Ovary (tissue), 10 donors: ENCODE measurements at places on chromosomes 16 and 17.
A peak's percentile ranks its signal among the peaks of the same experiment; 100 is the strongest.

- DNase-seq, result no peak
These were observed 124.7 kb upstream of the TNRC6C start for GRCh38 chr17:77833769-77834168.

DNA sequence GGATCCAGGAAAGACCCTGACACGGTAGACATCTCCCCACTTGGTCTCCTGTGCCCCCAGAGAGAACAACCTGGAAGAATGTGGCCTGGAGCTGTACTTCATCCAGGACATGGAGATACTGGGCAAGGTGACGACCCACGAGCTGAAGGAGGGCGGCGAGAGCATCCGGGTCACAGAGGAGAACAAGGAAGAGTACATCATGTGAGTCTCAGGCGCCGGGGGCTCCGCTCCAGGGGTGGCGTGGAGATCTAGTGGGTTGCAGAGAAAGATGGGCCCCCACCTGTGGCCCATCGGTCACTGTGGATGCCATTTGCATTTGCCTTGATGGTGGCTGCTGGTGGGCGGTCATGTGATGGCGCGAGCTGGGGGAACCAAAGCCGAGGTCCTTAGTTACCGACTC is 14.9 kb upstream of the CLEC18A start:
- no peak for DNase-seq

- DNase-seq, result no peak
These were observed 196.0 kb downstream of the RAB11FIP4 start for GRCh38 chr17:31587462-31587861.

DNA sequence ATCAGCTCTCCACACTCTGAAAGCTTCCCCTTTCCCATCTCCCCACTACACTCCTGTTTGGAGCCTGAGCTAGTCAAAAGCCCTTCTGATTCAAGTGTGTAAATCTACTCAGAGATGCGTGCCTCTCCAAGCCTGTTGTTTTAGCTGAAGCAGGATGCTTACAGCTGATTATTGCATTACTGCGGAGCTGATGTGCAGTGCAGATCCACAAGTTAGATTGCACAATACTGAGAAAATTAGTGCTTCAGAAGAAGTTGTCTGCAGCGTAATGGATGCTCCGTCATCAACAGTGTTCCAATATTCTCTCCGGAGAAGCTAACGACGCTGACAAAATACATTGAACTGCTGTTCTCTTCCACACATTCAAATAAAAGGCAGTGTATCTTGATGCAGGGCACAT is 44.8 kb upstream of the NLRP1 start:
- no peak for DNase-seq

DNA sequence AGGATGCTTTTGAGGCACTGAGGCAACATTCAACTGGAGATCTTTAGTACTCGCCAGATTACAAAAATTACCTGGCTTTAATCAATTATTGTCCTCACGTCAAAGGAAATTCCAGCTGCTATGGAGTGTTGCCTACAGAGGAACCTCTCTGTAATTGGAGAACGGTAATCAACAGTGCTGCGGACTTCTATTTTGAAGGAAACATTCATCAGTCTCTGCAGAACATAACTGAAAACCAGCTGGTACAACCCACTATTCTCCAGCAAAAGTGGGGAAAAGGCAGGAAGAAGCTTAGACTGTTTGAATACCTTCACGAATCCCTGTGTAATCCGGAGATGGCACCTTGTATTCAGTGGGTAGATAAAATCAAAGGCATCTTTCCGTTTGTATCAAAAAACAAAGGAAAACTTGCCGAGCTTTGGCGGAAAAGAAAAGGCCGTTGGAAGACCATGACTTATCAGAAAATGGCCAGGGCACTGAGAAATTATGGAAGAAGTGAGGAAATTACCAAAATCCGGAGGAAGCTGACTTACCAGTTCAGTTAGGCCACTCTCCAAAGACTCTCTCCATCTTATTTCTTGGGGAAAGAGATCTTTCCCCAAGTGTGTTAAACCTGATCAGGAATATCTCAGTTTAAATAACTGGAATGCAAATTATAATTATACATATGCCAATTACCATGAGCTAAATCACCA is 3.0 kb downstream of the SLC35G3 start:
- no peak for DNase-seq

GRCh38 chr16:77763994-77764393 is 24.4 kb upstream of the VAT1L start:
- DNase-seq, result no peak

DNA sequence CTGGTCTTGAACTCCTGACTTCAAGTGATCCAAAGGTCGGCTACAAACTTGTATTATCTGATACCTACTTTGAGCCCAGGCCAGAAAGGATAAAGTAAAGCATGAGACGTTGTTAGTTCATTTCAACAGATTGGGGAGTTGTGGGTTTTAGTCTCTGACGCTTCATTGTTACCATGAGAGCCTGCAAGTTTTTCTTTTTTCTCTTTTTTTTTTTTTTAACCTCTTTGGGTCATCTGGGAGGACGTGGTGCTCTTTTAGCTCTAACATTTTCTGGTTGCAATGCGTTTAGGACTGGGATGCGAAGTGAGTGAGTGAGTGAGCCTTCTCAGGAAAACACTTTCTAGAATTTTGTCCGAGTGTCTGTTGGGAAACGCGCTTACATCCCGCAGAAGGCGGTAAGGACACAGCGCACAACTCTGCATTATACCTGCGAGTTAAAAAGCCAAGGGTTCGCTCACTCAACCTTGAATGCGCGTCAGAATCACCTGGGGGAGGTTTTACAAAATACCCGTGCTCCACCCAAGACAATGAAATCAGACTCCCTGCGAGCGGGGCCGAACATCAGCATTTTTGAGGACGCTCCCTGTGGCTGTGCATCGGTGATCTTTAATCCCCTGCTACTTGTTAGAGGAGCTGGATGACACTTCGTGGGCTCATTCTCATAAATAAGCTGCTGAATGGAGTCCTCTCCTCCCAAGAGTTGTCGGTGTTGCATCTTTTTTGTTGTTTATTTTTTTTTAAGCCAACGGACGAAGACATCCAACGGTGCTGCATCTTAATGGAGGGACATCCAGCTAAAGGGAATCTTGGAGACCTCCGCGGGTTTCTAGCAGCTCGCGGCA is 629 bp upstream of the RNF135 start:
- no peak for DNase-seq

GRCh38 chr16:65510850-65511249 is 389.0 kb upstream of the CDH11 start:
- no peak for DNase-seq

DNA sequence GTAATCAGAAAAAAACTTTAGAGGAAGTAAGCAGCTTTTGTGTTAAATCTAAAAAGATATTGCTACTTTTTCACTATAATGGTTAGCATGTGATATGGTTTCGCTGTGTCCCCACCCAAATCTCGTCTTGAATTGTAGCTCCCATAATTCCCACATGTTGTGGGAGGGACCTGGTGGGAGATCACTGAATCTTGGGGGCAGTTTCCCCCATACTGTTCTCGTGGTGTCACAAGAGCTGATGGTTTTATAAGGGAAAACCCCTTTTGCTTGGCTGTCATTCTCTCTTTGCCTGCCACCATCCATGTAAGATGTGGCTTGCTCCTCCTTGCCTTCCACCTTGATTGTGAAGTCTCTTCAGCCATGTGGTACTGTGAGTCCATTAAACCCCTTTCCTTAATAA is 117.1 kb downstream of the KCNJ2 start:
- no peak for DNase-seq

DNA sequence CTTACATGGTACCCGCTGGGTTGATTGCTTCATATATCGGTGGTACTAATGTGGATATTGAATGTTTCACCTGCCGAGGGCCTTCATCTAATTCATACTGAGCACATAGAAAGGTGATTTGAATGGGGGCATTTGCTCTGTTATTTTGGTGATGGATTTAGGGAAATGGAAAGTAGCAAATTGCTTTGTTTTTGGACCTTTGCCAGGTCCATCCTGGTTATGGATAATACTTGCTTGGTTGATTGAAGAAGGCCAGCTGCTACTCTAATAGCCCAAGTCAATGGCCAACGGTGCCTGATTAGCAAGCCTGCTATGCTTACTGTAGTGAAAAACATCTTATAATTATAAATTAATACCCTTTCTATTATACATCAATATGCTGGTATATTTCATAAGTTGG is 253.6 kb downstream of the CDH13 start:
- DNase-seq, result no peak

DNA sequence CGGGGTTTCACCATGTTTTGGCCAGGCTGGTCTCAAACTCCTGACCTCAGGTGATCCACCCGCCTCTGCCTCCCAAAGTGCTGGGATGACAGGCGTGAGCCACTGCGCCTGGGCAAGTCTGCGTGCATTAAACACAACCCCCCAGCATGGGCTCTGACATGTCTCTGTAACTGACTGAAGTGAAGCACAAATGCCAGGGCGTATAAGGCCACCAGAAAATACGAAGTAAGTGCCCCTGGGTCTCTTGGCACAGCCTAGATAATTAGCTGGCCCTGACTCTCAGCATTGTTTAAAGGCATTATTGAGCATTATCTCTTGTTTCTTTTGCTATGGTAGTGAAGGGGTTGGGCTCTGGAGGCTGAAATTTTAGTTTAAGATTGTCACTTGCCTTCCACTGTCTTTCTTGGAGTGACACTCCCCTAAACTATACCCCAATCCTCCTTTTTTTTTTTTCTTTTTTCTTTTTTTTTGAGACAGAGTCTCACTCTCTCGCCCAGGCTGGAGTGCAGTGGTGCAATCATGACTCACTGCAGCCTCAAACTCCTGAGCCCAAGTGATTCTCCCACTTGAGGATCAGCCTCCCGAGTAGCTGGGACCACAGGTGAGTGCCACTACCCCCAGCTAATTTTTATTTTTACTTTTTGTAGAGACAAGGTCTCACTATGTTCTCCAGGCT is 8.2 kb upstream of the SEC14L1 start:
- DNase-seq, result no peak

DNA sequence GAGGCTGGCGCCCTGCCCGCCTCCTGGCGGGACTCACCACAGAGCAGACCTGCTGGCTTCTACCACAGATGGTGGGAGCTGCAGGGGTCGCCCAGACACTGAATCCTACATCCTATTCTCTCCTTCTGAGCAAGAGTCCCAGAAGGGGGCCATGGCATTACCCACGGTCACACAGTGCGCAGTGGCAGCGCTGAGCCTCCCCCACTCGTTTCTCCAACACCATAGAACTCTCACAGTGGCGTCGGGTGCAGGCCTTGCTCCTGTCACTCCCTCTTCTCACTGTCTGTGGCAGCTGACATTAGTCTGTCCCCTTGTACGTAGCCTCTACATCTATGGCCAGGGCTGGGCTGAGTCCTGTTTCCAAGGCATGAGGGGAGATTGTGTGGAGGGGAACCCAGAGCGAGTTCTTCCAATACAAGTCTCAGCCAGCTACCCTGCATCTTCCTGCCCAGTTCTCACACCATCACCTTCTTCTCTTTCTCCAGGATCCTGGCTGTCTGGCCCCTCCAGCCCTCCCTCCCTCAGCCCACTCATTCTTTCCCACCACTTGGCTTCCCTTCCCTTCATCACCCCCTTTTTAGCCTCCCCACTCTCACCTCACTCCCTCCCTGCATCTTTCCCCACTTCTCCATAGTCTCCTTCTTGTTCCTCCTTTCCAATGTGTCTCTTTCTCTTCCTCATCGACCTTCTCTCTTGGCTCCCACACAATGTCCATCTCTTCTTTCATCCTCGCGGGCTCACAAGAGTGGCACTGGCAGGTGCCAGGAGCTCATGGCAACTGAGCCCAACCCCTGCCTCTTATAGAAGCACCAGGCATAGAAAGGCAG is 5.9 kb downstream of the UBTF start:
- DNase-seq, result no peak

GRCh38 chr16:30972872-30973271 is 12.1 kb upstream of the HSD3B7 start:
- no peak for DNase-seq

GRCh38 chr17:1718362-1719165 is 5.9 kb upstream of the WDR81 start:
- peak; percentile 58 for DNase-seq

- DNase-seq, result no peak
These were observed 20.1 kb downstream of the NOS2 start for GRCh38 chr17:27780092-27780827.

DNA sequence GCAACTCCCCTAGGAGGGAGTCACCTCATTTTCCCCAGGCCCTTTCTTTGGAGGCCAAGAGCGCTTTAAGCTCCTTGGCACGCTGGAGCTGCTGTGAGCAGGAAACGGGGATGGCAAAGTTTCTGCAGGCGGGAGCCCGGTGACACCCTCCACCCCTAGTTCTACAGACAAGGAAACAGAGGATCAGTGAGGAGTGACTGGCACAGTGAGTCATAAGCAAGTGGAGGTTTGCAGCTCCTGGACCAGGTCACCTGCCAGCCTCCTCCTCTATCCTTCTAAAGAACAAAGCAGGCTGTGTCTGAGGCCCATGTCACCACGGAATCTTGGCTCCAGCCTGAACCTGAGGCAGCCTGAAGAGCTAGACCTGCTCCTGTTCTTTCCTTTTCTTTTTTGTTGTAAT is 141.9 kb downstream of the TMEM132E start:
- no peak for DNase-seq

- DNase-seq, result peak; percentile 58
These were observed at the start of gene SLFN12 for GRCh38 chr17:35432176-35433074. Gene SLFN12, minus strand, starts transcription at chr17:35432500. Its CDS starts 9,472 bp downstream, at chr17:35423028.

- peak; percentile 98 for DNase-seq
These were observed 429 bp upstream of the NR1D1 start for GRCh38 chr17:40100669-40101366.

DNA sequence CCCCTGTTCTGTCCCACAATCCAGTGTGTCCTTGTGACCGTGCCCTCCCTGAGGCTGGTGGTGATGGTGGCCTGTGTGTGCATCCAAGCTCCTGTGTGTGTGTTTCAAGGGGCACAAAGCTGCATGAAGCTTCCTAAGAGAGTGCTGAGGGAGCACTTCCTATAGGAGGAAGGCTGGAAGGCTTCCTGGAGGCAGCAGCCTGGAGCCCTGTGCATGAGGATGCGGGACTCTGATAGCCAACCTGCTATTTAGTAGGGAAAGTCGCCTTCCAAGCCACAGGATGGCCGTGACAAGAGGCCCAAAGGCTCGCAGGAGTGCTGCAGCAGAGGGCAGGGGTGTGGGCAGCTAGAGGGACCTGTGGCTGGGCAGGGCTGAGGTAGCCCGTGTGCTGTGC is 8.3 kb downstream of the MYO15B start:
- DNase-seq, result no peak

- DNase-seq, result no peak
These were observed 1251.2 kb upstream of the CDH8 start for GRCh38 chr16:63287401-63287800.

- no peak for DNase-seq
These were observed 585 bp downstream of the MLKL start for GRCh38 chr16:74700116-74700437.

DNA sequence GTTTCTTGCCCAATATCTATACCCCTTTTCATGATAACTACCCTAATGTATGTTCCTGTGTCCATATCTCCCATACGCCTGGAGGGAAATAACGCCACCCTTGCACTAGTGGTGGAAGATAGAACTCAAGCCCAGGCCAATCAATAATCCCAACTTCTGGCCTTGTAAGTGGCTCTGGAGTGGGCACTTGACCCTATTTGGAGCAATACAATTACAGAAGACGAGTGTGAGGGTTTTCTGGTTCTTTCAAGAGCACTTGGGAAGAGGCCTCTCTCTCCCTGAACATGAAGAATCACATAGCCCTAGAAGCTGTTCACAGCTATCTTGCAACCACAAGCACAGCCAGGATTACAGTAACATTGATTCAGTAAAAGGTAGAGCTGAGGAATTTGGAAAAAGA is 217.9 kb downstream of the RAB11FIP4 start:
- DNase-seq, result no peak
